ENCODE measurements at places on chromosomes 6 and 20. TPM values are rescaled to one million over a fixed set of nuclear protein-coding genes. Genes with fewer than 3 reads are reported as not detected.
A peak's percentile ranks its signal among the peaks of the same experiment; 100 is the strongest.

GRCh38 chr20:13913131-13913530 is 77.3 kb downstream of the SEL1L2 start:
- no peak for DNase-seq

DNA sequence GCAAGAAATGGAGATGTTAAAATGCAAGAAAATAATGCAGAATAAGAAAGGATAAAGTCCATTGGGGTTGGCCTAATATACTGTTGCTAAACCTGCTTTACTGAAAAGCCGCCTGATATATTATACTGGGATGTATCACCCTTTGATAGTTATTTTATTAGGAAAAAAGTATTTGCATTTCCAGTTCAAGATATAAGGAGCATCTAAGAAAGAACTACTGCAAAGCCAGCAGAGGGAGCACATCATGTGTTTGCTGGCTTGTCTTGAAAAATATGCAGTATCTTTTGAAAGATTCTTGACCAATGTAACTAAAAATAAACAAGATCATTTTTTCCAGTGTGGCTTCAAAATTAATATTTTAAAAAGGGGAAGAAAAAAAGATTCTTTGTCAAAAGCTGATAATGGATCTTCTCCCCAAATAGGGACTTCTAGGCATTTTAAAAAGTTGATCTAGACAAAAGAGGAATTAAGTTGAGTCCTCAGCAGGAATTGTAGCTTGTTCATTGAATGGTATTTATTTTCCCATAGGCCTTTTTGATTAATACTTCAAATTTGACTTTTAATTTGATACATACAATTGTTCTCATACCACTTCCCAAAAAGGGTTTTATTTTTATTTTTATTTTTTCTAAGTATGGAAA is 214.9 kb downstream of the ZFAND3 start:
- peak; percentile 40 for DNase-seq

DNA sequence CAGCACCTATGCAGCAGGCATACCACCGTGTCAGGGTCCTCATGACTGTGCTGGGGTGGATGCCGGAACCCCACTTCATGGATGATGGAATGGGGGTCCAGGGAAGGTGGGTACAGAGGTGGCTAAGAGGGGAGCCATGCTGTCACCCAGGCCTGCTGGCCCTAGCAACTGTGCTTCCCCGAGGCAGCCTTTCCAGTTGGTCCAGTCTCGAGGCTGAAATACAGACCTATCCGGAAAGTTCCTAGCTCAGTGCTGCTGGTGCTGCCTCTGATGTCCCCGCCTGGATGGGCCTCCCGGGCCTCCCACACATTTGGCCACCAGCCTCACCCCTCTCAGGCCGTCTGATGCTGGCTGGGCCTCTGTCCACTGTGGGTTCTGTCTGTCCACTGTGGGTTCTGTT is 17.4 kb downstream of the SIRPA start:
- no peak for DNase-seq

- DNase-seq: no peak
These were observed 51.1 kb downstream of the EIF2S2 start for GRCh38 chr20:34060970-34061369.

GRCh38 chr20:1661542-1662299 is 4.1 kb upstream of the SIRPG start:
- no peak for DNase-seq

Gene FAM217A
- total RNA-seq: not detected

Gene ANKEF1
- total RNA-seq: 9.7 TPM

Gene CLPSL1
- total RNA-seq: not detected

Gene UST
- total RNA-seq: 5.7 TPM

Gene E2F1
- 33.3 TPM for total RNA-seq

All from RPMI7951 (cell line).